ENCODE measurements at places on chromosomes 3 and 15. TPM values are rescaled to one million over a fixed set of nuclear protein-coding genes. Genes with fewer than 3 reads are reported as not detected.

The SEMA7A gene
- total RNA-seq: 7.6 TPM

The CSTA gene
- total RNA-seq: 486 TPM

The STARD9 gene
- total RNA-seq: 1.2 TPM

The LRRIQ4 gene
- total RNA-seq: not detected

The GCSAM gene
- total RNA-seq: 0.91 TPM

The CD96 gene
- 0.08 TPM for total RNA-seq

The PRSS50 gene
- not detected for total RNA-seq

The SLC15A2 gene
- total RNA-seq: 2.2 TPM

Data from hair follicular keratinocyte (primary cell).